ENCODE measurements at places on chromosomes 6 and 20.

GRCh38 chr20:47708140-47708807 is 77.0 kb downstream of the SULF2 start:
- no peak for DNase-seq

- no peak for DNase-seq
Observed at GRCh38 chr6:168196881-168197635, 118.0 kb upstream of the FRMD1 start.

DNA sequence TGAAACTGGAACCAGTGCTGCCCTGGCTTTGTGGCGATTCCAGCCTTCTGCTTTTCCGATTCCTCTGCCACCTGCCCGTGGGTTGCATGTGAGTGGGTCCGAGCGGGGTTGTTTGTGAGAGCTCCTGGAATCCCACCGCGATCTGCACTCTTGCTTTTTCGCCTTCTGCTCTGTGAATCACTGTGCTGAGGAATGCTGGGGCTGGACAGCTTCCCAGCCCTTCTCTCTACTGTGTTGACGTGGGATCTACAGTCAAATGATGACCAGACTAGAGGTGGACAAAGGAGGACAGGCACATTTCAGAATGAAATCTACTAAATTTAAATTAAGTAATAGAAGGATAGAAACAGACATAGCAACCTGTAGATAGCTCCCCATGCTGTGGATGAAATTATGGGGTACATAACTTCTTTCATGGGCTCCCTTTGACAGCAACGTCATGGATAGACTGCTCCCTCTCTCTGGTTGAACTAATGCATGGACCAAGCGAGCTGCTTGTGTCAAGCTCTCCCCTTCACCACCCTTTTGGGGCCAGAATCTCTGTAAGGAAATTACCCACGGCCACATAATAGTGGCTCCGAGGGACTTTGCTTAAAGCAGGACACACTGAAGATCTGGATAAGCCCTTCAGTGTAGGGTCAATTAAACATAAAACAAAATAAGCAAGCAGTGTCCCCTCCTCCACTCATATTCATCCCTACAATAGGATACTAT is 2.0 kb downstream of the FNDC1 start:
- DNase-seq: no peak

- no peak for DNase-seq
Observed at GRCh38 chr6:161137839-161138542, 135.9 kb downstream of the AGPAT4 start.

DNA sequence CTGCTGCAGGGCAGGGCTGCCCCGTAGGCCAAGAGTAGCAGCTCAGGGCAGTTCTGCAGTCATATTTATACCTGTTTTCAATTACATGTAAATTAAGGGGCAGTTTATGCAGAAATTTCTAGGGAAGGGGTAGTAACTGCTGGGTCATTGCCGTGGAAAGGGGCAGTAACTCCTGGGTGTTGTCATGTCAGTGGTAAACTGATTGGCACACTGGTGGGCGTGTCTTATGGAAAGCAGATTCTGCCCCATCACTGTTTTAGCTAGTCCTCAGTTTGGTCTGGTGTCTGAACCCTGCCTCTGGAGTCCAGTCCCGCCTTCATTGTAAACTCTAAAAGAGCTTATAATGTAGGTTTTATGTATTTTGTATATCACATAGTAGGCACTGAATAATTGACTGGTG is 22.1 kb downstream of the MAP3K4 start:
- no peak for DNase-seq

DNA sequence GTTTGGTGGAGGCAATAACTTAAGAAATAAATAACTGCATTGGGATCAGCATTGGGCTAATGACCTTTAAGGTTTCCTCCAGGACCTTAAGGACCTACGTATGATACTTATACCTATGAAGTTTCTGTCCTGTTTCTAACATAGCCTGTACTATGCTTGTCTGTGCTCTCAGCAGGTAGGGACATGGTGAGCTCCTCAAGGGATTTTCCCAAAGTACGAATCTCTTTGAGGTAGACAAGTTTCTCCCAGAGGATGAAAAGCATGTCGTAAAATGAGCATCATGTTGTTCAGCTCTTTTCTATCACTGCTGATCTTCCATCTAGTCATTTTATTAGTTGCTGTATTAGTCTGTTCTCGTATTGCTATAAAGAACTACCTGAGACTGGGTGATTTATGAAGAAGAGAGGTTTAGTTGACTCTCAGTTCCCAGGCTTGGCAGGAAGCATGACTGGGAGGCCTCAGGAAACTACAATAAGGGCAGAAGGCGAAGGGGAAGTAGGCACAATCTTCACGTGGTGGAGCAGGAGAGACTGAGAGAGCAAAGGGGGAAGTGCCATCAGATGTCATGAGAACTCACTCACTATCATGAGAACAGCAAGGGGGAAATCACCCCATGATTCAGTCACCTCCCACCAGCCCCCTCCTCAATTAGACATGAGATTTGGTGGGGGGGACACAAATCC is 77.8 kb upstream of the TGM3 start:
- DNase-seq: no peak

DNA sequence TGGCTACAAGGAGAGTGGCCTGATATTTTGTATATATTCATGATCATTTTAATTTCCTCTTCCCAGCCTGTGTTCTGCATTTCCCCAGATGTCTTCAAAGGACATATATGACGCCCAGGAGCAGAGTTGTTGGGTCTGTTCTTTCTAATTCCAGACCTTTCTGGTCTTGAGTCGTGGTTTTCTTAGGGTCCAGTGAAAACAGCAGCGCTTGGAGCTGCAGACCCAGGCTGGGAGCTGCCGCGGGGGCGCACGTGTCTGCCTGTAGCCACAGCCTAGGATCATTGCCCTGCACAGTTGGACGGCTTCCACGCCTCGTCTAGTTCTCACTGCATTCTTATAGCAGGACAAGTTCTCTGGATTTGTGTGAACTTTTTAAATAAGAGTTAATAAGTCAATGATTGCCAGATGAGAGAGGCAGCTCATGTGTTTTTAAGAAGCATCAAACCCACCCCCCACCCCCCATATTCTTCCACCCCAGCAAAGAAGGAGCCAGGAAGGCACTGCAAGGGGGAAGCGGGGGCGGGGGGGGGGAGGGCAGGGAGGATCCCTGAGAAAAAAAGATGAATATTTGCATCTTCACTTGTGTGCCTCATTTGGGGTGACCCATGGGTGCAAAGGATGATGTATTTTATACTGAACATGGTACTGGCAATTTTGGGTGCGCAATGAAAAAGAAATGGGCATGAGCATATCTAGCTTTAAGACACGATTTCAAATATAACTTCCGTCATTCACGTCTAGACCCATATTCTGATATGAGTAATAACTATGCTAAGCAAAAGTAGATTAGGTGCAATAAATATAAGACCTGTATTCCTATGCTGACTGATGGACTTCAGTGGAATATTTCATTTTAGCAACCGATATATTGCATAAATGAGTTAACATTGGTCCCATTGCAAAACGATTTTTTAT is 160.0 kb downstream of the TBXT start:
- no peak for DNase-seq

DNA sequence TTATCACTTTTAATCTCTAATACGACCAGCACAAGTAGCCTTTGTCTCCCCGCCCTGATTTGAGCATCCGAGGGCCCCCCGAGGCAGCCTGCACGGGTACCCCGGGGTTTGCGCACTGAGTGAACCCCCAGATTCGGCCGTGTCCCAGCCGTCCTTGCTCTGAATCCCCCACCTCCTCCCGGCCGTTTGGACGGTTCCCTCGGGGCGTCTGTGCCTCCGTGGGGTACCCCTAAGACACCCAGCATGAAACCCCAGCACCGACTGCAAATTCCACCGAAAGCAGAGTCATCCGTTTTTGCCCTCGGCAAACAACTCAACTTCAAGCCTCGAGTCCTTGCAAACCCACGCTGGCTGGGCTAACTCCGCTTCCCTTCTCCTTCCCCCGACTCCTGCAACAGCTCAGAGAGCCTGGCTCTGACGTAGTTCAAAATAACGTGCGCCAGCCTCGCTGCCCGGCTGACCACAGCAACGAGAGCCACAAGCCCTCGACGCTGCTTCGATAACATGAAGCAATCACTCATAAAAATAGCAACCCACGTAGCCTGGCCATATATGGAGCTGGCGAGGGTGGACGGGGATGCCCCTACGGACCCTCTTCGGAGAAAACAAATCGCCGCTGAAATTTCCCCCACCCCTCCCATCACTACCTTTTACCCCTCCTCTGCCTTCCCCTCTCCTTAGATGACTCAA is 764 bp upstream of the SNAP25 start:
- peak; percentile 2 for DNase-seq

- peak; percentile 49 for DNase-seq
Observed at GRCh38 chr6:52815167-52816092, 11.8 kb upstream of the GSTA1 start.

- DNase-seq: peak; percentile 81
Observed at GRCh38 chr6:163745536-163746400, 331.2 kb downstream of the QKI start.

DNA sequence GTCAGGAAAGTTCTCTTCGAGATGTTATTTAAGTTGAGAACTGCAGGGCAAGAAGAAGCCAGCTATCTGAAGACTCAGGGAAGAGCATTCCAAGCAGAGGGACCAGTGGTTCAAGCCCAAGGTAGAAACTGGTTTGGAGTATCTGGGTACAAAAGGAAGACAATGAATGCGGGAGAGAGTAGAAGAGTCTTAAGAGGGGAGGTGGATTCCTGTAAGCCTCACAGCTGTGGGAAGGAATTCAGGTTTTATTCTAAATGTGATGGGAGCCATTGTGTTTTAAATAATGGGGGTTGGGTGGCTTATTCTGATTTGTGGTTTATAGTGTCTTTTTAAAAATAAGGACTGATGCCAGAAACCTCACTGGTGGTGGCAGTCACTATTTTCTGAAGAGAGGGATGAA is 37.6 kb upstream of the TENT5A start:
- no peak for DNase-seq

DNA sequence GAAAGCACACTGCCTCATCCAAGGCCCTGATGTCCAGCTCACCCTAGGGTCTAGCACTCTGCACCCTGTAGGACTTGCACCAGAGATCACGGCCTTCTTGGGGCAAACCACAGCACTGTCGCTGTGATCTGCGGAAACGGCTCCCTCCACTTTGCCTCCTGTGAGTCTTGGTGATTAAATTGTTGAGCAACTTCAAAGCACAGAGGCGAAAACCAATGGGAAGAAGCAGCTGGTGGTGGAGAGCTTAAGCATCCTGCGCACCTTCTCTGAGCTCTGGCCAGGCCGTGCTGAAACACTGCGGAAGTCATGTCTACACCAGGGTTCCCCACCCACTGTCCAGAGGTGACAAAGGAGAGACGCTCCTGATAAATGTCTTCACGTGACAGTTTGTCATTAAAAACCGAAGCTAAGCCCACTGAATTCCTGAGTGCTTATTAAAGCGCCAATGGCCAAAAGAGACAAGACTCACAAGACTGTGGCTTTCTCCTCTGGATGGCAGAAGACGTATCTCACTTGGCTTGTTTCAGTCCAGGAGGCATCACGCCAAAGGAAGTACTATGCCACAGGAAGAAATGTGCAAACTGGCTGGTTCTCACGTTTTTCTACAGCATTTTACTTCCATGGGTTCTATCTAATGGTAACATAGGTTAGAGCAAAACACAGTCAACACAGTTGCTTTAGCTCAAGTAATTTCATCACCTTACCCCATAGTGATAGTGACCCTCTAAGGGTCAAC is 3.1 kb downstream of the RAMACL start:
- no peak for DNase-seq

DNA sequence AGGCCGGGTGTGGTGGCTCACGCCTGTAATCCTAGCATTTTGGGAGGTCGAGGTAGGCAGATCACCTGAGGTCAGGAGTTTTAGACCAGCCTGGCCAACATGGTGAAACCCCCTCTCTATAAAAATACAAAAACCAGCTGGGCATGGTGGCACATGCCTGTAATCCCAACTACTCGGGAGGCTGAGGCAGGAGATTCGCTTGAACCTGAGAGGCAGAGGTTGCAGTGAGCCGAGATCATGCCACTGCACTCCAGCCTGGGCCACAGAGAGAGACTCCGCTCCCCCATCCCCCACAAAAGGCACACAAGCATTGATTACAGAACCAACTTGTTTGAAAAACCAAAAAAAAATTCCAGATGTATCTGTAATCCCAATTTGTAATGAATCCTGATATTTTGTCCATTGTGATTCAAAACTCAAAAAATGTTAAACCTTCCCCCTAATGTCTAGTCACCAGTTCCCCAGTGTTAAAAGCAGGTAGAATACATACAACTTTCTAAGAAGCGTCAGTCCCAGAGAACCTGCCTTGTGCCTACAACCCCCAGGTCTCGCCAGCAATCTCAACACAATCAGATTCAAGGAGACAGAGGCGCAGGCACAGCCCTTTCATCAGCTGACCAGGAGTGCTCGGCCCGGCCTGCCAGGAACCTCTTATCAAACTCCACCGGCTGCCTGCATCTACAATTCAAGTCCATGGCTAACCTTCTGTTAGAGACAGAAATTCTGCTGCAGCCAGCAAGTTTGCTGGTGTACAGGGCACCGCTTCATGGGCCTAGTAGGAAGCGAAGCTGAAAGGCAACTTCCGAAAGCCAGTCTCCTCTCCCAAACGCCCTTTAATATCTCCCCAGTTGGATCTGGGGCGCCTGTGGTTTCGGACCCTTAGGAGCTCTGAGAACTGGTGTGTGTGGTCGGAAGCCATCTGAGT is 2.1 kb downstream of the EZR start:
- no peak for DNase-seq

DNA sequence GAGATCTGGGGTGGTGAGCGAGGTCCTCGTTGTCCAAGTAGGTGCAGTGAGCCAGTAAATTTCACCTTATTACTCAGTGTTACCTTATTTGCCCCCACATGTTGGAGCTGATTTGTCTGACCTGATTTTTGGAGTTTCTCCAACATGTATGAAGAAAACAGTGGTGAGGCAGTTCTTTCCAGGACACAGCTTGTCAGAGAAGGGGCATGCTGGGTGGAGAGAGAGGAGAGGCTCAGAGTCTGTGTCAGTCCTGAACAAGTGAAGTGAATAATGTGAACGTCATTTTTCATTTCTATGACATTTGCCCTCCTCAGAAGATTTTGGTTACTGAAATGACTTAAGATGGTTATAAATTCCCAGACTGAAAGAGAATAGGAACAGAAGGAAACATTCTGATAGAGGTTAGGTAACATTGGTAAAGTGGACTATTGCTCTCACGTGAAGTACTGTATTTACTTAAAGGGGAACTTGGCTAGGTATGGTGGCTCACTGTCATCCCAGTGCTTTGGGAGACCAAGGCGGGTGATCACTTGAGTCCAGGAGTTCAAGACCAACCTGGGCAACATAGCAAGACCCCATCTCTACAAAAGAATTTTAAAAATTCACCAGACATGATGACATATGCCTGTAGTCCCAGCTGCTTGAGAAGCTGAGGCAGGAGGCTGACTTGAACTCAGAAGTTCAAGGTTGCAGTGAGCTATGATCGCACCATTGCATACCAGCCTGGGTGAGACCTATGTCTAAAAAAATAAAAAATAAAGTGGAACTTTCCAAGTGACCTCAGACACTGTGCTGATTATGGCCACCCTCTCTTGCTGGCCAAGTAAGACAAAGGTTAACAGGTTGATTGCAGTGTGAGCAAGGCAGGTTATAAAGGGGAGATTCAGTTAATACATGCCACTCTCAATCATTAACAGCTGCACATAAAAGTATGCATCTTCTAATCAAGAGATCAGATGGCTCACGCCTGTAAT is 184.3 kb downstream of the EDN1 start:
- no peak for DNase-seq

All from T1000 (cell line).